ENCODE measurements at places on chromosomes 3 and 15.

DNA sequence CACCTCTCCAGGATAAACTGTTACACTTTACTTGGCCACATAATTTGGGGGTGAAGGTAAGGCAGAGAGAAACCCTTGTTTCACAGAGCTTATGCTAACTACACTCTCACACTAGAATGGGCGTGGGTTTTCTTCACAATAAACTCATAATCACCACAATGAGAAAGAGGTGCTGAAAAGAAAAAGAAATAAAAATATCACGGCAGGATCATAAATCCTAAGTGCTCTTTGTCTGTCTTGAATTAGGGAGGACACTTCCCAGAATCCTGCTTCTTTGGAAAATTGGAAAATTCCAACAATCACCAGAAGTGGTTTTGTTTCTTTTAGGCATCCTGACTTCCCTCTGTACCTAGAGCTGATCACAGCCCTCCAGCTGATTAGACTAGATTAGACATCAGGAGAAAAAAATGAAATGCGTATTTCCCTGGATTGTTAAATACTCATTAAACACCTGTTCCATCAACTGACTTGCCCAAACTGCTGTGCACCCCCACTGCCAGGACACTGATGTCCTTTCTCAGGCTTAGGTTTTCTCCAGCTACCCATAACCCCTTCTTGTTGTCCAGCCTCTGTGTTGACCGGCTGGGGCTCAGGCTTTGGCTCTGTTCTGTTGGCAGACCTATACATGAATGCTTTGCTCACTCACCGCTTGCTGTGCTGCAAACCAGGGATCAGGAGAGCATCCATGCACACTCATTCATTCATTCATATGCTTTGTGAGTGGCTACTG, 41.6 kb upstream of the ACKR4 start:
- no peak for DNase-seq

GRCh38 chr3:183991403-183991802, 26.3 kb downstream of the ABCC5 start:
- no peak for DNase-seq

DNA sequence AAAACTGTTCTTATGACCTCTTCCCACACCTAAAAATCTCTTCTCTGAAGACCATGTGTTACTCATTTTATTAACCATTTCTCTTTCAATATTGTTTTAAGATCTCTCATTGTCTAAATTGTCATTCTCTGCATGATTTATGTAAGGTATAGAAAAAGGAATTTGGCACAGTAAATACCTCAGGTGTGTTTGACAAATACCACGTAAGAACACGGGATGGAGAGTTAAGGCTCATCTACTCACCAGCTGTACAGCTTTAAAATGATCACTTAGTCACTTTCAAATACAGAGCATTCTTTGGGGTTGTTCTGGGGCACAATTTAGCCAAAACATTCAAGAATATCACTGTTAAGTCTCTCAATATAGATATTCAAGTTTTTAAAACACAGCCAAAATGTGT, 627.1 kb downstream of the MCTP2 start:
- no peak for DNase-seq

- DNase-seq: no peak
Observed at GRCh38 chr3:108524537-108524936, 14.1 kb upstream of the MYH15 start.

Measured in left hindlimb (tissue), 1 donor.